ENCODE measurements at places on chromosomes 2 and 18.
A peak's percentile ranks its signal among the peaks of the same experiment; 100 is the strongest.

DNA sequence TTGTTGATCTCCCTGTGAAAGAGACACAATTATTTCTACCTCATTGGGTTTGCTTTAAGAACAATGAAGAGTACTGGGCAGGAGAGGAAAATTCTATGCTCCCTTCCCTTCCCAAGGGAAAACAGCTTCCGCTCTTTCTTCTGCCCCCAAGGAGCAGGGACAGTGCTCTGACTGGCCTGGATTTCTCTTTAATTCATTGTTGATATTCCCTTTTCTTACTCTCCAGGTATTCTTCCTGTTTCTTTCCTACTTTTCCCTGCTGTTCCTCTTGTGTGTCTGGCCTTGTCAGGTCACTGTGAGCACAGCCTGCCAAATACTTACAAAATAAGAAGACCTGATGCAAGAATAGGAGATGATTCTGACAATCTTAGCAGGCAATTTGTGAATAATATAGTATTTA lies 49.6 kb upstream of the SPAG16 start:
- no peak for DNase-seq

GRCh38 chr2:100526868-100527267 lies 35.9 kb upstream of the PDCL3 start:
- DNase-seq, result no peak

DNA sequence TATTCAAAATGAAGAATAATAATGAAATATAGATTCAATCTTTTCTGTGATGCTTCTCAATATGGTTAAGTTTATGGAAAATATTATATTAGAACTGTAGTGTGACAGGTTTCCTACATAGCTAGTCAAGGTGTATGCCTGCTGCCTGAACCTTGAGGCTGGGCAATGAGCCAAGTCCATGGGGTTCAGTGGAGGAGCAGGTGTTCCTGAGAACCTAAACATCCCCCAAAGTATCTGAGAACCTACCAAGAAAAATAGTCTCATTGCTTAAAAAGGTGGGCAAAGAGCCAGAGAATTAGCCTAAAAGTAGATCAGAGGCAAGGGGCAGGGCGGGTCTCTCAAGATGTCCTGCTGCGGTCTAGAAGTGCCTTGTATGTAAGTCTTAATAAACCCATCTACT lies 185.9 kb upstream of the SPHKAP start:
- DNase-seq, result no peak

- DNase-seq, result no peak
Measured at GRCh38 chr2:68940369-68940768, 12.3 kb downstream of the GKN2 start.

DNA sequence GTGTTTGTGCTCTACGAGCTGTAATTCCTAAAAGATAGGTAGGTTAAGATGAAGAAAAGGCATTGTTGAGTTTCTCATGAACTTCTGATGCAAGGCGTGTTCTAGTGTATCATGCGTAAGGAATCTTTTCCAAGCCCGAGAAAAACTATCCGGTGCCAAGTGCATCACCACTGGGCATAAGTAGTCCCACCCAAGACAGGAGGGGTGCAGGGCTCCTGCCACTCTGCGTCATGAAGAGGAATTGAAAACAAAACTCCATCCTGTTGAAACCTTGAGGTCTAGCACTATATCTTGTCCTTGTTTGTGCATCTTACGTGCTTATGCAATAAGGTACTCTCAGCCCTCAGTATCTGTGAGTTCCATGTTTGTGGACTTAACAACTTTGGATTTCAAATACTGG lies 45.7 kb downstream of the RAB31 start:
- no peak for DNase-seq

DNA sequence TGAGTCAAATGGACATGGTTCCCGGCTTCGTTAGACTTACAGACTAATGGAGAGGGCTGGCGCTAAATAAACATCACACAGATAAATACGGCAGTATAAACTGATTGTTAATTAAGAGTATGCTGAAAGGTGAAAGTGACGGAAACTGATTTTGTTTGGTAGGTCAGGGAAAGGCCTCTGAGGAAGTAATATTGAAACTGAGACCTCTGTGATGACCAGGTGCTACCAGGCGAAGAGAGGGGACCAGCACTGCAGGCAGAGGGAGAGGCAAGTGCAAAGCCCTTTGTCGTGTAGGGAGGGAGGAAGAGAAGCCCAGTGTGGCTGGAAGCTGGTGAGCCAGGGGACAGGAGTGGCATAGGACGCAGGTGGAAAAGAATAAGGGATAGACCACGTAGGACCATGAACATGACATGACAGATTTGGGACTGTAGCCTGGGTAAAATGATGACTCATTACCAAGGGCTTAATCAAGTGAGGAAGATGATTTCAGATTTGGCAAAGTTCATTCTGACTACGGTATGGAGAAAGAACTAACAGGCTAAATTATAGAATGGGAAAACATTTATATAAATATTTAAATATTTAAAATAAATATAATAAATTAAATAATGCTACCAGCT lies 433.1 kb downstream of the NCKAP5 start:
- no peak for DNase-seq

- DNase-seq, result no peak
Measured at GRCh38 chr2:45170191-45171135, 161.2 kb upstream of the SIX2 start.

DNA sequence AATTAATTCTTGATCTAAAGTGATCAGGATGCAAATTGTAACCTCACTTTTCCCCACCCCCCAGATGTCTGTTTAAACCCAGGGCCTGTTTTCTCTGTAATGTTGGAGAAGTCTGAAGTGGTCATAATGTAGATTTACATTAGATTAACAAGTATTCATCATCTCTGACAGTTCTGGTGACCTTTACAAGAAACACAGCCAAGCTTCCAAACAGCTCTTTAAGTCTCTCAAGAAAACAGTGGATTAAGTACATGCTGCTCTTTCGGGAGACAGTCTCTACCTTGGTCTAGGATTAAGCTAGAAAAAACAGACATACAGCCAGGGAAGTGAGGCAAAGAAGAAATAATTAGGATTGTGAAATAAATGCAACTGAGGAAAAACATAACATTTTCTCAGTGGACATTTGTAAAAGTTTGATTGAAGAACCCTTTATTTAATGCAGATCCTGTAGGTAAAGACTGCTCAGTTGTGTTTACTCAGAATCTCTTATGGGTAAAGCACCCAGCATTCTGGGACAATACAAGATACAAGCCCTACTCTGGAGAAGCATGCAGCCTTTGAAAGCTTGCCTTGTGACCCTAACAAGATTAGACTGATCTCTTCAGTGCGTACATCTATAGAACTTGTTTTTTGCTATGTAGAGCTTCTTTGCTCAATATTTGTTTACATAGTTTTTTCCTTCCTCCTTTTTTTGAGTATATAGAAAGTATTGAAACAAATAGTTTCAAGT lies 203.9 kb downstream of the PHLPP1 start:
- no peak for DNase-seq

GRCh38 chr18:46768166-46768921 lies 11.5 kb upstream of the ST8SIA5 start:
- no peak for DNase-seq

GRCh38 chr18:79519751-79520477 lies 124.2 kb downstream of the NFATC1 start:
- DNase-seq, result peak; percentile 37

DNA sequence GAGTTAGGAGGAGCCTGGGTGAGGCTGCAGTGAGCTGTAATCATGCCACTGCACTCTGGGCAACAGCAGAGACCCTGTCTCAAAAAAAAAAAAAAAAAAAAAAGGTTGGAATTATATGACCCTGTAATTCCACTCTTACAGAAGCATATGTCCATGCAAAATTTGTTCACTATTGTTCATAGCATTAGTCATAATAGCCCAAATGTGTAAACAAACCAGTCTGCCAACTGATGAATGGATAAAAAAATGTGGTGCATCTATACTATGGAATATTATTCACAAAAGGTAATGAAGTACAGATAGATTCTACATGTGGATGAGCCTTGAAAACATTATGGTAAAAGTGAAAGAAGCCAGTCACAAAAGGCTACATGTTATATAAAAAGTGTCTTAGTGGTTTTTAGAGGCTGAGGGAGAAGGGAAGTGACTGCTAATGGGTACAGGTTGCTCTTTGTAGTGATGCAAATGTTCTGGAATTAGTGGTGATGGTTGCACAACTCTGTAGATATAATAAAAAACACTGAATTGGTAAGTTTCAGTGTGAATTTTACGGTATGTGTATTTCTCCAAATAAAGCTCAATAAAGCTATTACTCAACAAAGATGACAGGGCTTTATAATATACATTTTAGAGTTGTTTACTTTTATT lies 9.4 kb downstream of the COA5 start:
- no peak for DNase-seq

DNA sequence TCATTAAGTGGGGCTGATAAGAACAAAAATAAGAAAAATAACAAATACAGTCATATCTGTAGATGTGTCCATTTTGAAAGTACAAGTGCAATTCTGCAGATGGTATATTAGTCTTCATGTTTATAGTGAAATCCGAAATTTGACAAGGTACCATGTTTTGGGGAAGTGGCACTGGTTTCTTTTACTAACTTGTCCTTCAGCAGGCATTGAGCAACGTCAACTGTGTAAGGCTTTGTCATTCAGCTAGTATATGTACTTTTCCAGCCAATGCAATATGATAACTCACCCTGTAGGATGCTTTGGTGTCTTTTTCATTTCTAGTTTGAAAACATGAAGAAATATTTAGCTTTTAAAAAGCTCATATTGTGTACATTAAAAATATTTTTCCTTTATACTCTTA lies 139.9 kb downstream of the MCFD2 start:
- no peak for DNase-seq

GRCh38 chr2:84788498-84788897 lies 92.4 kb downstream of the TRABD2A start:
- DNase-seq, result no peak

GRCh38 chr2:212427638-212428037 lies 111.0 kb downstream of the ERBB4 start:
- DNase-seq, result no peak

DNA sequence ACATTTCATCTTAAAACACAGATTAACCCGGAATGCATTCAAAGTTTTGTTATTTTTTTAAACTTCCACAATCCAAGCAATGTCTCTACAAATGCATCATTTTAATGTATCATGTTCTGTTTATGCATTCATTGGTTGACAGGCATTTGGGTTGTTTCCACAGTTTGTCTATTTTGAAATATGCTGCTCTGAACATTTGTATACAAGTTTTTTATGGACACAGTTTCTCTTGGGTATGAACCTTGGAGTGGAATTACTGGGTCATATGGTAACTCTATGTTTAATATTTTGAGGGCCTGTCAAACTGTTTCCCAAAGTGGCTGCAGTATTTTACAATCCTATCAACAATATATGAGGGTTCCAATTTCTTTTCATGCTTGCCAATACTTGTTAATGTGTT lies 57.3 kb downstream of the GULP1 start:
- DNase-seq, result no peak

GRCh38 chr2:235746257-235746934 lies 252.6 kb downstream of the AGAP1 start:
- no peak for DNase-seq

DNA sequence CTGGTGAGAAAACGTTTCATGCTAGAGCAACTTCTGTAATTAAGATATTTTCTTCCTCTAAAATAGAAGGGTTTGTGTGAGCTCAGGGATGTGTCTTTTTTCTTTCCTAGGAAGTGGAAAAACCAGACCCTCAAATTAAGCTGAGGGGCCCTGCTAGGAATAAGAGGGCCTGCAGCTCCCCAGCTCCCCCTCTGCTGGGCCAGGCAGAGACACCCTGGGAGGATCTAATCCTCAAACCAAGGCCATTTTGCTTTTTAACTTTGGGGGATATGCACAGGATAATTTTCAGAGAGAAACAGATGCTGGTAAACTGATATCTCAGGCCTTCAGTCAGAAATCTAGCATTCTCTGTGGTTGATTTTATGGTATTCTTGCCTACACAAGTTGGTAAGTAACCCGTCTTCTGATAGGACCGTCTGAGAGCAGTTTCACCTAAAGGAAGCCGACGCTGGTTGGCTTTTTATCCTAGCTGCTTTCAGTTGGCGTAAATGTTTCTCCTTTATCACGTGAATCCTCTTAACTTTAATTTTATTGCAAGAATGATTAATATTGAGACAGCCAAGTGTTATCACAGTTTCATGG lies 34.8 kb downstream of the SNTG2 start:
- no peak for DNase-seq
